ENCODE measurements at places on chromosomes 2 and 18. TPM values are rescaled to one million over a fixed set of nuclear protein-coding genes. Genes with fewer than 3 reads are reported as not detected.

Gene SNRNP200
- 176 TPM for total RNA-seq

Gene SMYD1
- total RNA-seq = not detected

Gene ASXL3
- total RNA-seq = not detected

Gene FOXD4L1
- 0.50 TPM for total RNA-seq

Gene CIB4
- not detected for total RNA-seq

Gene AMMECR1L
- 16.4 TPM for total RNA-seq

Gene AFTPH
- total RNA-seq = 31.7 TPM

All from T-helper 2 cell treated with Interferon-gamma antibody and Interleukin-4, amounts not matched to agents 100 ng/mL and 5 ng/mL, for 36 hours (primary cell).